ENCODE measurements at places on chromosomes 6 and 20.

- no peak for DNase-seq
Measured at GRCh38 chr6:140346428-140346827, 972.0 kb upstream of the CITED2 start.

GRCh38 chr6:26251354-26252076 is 113.5 kb upstream of the BTN3A2 start:
- DNase-seq, result no peak

DNA sequence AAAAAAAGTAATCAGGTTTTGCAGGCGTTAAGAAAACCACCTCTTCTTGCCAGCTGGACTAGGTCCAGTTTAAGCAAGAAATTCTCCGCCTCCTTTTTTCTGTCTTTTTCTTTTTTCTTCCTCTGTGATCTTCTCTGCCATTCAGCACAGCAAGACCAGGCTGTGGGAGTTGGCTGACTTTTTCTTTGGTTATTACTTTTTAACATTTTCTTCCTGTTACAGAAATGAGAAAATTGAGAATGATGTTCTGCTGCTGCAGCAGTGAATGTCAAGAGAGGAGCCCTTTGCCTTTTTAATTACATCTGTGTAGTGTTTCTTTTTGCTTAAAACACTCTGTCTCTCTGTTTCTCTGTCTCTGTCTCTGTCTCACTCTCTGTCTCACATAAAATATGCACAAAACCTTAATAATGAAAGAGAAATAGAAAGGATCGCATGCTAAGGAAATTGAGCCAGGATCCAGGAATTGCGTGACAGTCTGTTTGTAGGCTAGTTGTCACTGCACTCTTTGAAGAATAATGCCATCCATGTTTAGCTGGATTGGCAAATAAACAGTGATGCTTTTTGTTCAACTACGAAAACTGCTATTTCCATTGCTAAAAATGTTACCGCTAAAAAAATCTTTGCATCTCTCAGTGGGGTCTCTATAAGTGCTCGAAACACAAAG is 103.2 kb upstream of the SUPT3H start:
- DNase-seq, result no peak

- no peak for DNase-seq
Measured at GRCh38 chr6:81750200-81750599, 2.3 kb downstream of the TENT5A start.

- no peak for DNase-seq
Measured at GRCh38 chr6:106684011-106684410, 54.6 kb downstream of the QRSL1 start.

All from D341Med (cell line).